ENCODE measurements at places on chromosomes 7 and 10.

DNA sequence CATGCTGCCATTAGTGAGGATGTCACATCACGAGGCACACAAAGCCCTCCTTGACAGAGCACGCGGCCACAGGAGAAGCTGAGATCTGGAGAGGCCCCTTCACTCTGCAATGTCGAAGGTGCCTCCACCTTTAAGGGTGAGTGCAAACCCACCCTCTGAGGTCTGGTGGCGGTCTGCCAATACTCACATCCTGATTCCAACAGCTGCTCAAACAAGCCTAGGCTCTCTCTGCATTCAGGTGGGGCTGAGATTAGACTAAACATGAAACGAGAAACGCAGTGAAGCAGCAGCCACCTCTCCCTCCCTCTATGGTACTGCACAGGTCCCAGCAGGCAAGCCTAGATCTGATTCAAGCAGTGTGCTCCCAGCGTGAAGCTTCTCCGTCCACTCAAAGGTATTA lies 151.8 kb downstream of the TCERG1L start:
- DNase-seq: no peak

GRCh38 chr10:101993221-101993620 lies 62.8 kb downstream of the ARMH3 start:
- no peak for DNase-seq

DNA sequence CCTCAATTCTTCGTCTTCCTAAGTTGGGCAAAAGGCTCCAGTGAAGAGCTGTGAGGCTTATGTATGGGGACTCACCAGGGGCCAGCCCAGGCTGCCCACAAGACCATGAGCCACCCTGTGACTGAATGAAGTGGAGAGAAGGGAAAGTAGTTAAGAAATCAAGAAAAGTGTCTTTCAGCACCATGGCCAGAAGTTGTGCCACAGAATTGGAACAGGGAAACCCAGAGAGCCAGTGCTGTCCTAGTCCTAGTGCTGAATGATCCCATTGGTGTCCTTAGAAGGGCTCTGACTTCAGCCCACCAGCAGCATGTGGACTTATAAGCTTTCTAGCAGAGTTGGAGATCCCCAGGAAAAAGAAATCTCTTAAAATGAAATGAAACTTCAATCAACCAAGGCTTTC lies 37.0 kb upstream of the CCSER2 start:
- DNase-seq: no peak

- DNase-seq: no peak
These were observed 1.2 kb downstream of the EZH2 start for GRCh38 chr7:148882841-148883265.

GRCh38 chr10:59913547-59914237 lies 7.3 kb upstream of the CCDC6 start:
- DNase-seq: no peak

DNA sequence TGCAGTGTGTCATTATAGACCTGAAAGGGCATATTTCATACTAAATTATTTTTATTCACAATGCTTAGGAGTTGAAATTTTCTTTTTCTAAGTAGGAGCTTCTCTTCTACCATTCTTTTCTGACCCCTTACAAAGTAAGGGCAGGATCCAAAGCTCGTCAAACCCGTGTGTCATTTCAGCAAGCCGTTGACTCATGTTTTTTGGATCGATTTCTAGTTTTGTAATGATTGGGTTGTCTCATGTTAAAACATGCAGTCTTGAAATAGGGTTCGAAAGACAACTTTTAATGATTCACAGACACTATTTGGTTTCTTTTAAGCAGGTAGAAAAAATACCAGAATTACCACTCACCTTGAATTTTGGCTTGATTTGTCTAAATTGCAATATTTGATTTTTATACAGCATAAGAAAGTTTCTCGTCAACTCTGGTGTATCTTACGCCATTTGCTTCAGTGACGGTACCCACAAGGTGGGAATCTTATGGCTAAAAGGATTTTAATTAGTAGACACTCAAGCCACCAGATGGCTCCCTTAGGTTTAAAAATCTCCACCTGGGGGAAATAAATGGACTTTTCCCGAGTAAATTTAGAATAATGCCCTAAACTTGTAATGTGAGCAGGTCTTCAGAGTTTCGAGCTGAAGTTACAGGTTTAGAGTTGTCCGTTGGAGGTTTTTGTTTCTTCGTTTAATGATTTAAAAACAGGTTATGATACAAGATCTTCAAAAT lies 283.4 kb downstream of the CCDC3 start:
- DNase-seq: no peak

- DNase-seq: no peak
These were observed 32.7 kb upstream of the HHEX start for GRCh38 chr10:92657024-92657423.

- no peak for DNase-seq
These were observed 81.9 kb upstream of the CALN1 start for GRCh38 chr7:72493850-72494661.

GRCh38 chr10:83489161-83489560 lies 650.1 kb upstream of the GHITM start:
- DNase-seq: no peak

Data from activated CD8-positive, alpha-beta memory T cell treated with anti-CD3 and anti-CD28 coated beads for 1 hour (primary cell).